ENCODE measurements at places on chromosomes 2 and 18.

- no peak for DNase-seq
Measured at GRCh38 chr2:113061241-113061640, 2.2 kb downstream of the IL36RN start.

GRCh38 chr2:223418131-223418530, 184.0 kb downstream of the SCG2 start:
- DNase-seq: no peak

DNA sequence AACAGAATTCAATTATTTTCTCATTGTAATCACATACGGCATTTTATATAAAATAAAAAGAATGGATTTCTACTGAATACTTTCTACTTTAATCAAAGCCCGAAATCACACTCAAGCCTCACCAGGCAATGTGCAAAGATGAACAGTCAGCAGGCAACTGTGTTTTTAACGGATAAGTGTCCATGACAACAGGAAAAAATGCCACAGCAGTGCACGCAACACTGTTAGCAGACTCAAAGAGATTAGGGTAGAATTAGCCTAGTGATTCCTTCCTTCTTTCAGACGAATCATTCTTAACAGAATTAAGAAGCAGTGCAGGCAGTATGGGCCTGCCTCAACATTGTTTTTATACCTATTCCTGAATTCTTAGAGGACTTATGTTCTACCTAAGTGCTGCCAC, 135.6 kb downstream of the CDH2 start:
- DNase-seq: no peak

- no peak for DNase-seq
Measured at GRCh38 chr2:7649461-7650228, 732.4 kb downstream of the RNF144A start.

DNA sequence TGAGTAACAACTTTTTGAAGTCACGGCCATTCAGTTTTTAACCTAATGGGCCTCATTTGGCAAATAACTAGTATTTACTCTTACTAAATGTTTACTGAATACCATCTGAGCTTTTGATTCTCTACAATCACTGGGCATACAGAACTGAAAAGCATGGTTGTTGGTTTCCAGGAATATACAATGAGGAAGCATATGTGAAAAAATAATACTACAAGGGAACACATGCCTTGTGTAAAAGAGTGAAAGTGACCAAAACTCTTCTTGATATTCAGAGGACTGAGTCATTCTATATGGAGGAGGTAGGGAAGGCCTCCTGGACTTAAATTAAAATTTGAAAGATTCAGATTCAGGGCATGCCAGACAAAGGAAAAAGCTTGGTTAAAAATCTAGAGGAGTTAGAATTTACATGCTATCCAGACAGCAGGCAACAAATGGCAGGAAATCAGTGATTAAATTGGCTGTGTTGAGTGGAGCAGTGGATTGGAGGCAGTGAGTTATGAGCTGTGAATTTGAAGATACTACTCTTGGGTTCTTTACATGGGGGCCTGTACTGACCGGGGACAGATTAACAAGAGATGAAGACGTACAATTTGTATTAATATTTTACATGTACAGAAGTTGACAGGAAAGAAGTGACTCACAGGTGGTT, 53.6 kb upstream of the NRXN1 start:
- no peak for DNase-seq

GRCh38 chr18:43130716-43131260, 15.3 kb upstream of the RIT2 start:
- no peak for DNase-seq

DNA sequence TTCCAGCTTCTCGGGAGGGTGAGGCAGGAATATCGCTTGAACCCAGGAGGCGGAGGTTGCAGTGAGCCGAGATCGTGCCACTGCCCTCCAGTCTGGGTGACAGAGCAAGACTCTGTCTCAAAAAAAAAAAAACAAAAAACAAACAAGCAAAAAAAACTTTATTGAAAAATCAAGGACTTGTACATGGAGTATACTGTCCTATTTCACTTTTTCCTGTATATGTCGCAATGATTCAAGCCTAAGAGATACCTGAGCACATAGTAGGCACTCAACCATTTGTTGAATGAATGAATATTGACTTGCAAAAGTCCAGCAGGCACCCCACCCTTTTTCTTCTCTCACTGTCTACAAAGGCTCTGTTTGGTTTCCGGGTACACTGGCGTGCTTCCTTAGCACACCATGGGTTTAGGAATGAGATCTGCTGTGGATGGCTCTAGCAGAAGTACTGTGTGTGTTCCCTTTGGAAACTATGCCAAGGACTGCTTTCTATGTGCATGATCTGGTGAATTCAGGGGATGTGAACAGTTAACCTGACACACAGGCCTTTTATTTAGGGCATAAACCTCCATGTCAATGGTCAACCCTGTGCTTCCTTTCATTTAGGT, 6.1 kb downstream of the APCDD1 start:
- no peak for DNase-seq

- DNase-seq: no peak
Measured at GRCh38 chr18:73147590-73147989, 279.8 kb upstream of the NETO1 start.

All from stimulated activated CD4-positive, alpha-beta T cell treated with anti-CD3 and anti-CD28 coated beads, Interleukin-1b, Interleukin-23, amount 100 ng/mL, for 1 hour (primary cell).